Endothelial cell of umbilical vein (primary cell): ENCODE measurements at places on chromosomes 7 and 10.

GRCh38 chr7:112156412-112156811, 49.8 kb downstream of the DOCK4 start:
- DNase-seq, result no peak

DNA sequence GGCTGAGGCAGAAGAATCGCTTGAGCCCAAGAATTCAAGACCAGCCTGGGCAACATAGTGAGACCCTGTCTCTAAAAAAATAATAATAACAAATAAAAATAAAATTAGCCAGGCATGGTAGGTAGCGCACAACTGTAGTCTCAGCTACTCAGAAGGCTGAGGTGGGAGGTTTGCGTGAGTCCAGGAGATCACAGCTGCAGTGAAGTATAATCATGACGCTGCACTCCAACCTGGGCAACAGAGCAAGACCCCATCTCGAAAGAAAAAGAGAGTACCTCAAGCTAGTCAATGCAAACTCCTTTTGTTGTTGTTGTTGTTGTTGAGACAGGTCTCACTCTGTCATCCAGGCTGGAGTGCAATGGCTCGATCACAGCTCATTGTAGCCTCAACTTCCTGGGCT, 34.0 kb upstream of the NFE2L3 start:
- no peak for DNase-seq

GRCh38 chr7:30266686-30267085, 17.7 kb upstream of the ZNRF2 start:
- no peak for DNase-seq

DNA sequence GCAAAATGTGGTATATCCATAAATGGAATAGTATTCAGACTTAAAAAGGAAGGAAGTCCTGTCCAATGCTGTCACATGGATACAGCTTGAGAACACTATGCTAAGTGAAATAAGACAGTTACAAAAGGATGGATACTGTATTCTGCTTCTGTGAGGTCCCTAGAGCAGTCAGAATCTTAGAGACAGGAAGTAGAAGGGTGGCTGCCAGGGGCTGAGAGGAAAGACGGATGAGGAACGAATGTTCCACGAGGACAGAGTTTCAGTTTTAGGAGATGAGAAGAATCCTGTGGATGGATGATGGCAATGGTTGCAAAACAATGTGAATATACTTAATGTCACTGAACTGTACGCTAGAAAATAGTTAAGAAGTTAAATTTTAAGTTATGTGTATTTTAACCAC, 3.8 kb downstream of the PRKCQ start:
- no peak for DNase-seq

GRCh38 chr7:96416599-96416998, 94.7 kb upstream of the SLC25A13 start:
- peak; percentile 38 for DNase-seq

GRCh38 chr7:134473861-134474291, 15.0 kb upstream of the AKR1B1 start:
- DNase-seq, result no peak

DNA sequence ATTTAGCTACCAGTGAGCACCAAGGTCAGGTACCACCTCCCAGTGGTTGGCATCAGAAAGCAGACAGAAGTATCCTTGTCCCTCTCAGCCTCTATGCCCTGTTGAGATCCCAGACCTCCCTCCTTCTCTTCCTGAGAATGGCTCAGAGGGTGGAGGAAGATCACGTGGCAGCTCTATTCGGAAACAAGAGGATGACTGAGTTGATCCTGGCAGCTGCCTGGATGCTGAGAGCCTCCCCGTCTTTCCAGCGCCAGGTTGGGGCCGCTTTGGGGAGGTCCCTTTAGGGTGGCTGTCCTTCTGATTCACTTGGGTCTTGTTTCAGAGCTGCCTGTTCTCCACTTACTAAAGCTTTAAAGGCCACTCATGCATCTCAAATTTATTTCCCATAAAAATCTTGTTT, 36.9 kb upstream of the NPFFR1 start:
- no peak for DNase-seq

GRCh38 chr7:67387851-67388250, 391.2 kb downstream of the TYW1 start:
- DNase-seq, result no peak

GRCh38 chr10:91495402-91495801, 85.3 kb downstream of the HECTD2 start:
- no peak for DNase-seq

DNA sequence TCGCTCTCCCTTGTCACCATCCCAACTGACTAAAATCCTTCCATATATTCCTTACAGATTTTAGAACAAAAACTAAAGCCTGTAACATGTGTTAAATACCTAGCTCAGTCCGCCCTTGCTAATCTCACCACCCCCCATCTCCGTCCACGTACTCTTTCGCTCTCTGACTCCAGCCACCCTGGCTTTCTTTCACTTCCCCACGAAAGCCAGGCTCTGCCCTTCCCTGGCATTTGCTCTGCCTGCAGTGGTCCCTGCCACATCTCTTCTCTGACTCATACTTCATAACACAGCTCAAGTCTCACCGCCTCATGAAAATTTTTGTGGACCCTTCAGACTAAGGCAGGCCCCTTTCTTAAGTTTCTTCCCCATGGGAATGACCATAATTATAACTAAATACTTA, 11.7 kb upstream of the GPAM start:
- no peak for DNase-seq

- DNase-seq, result no peak
These were observed 33.1 kb downstream of the ZMIZ1 start for GRCh38 chr10:79101560-79102497.

DNA sequence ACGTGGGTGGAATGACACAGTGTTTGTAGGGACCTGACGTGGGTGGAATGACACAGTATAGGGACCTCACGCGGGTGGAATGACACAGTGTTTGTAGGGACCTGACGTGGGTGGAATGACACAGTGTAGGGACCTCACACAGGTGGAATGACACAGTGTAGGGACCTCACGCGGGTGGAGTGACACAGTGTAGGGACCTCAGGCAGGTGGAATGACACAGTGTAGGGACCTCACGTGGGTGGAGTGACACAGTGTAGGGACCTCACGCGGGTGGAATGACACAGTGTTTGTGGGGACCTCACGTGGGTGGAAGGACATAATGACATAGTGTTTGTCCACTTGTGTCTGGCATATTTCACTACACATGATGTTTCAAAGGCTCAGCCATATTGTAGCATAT, 19.3 kb downstream of the PPP2R2D start:
- DNase-seq, result no peak

- no peak for DNase-seq
These were observed 715.0 kb upstream of the NRP1 start for GRCh38 chr10:34049469-34049868.

- DNase-seq, result no peak
These were observed 32.2 kb downstream of the KCNH2 start for GRCh38 chr7:150945853-150946420.

GRCh38 chr7:3568516-3568915, 267.5 kb downstream of the SDK1 start:
- no peak for DNase-seq

- DNase-seq, result no peak
These were observed 80.3 kb downstream of the RAMP3 start for GRCh38 chr7:45237788-45238461.

GRCh38 chr10:132383751-132384196, 13.2 kb upstream of the PWWP2B start:
- DNase-seq, result no peak

DNA sequence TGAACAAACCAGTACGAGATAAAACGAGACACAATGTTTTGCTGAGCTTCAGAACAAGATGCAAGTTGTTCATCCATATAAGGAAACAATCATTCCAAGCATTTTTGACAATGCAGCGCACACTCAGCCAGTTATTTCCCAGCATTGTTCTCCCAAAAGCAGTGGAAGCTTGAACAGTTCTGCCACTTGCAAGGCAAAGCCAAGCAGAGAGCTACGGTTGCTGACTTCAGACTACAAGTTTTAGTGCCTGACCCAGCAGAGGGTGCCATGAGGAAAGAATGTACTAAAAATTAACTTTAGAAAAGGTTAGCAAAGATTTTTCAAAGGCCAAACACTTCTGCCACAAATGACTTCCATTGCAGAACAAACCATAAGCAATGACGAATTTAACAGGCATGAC, 152.5 kb downstream of the SLC25A13 start:
- peak; percentile 88 for DNase-seq

GRCh38 chr10:78339251-78339650, 305.6 kb downstream of the RPS24 start:
- no peak for DNase-seq

- no peak for DNase-seq
These were observed 74.8 kb upstream of the NEBL start for GRCh38 chr10:20971901-20972300.

DNA sequence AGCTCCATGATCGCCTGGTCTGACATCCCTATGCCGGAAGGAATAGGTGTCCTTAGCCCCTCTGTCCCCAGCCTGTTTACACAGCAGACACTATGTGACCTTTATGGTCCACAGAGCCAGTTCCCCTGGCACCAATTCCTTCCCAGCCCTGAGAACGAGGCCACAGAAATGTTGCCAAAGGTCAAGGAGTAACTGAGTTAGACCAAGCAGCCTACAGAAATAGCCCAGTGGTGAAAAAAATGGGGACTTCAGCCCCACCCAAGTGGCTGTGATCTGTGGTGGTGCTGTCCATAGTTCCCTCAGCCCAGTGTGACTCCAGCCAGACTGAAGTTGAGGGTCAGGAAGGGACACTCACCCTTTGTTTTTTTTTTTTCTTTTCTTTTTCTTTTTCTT, 2.5 kb downstream of the PGAM2 start:
- no peak for DNase-seq

DNA sequence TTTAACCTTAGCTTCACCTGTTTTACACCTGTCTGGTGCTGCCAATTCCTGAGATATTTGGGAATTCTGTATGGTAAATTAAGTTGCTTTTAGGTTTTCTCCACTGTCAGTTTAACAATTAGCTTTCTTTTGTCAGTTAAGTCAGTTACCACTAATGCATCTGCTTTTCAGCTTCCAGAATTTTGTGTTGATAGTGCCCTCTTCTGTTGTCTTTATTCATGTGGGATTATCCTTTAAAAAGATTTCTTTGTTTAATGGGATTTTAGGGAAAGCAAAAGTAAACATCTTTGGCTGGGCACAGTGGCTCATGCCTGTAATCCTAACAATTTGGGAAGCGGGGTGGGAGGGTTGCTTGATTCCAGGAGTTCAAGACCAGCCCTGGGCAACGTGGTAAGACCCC, 8.1 kb downstream of the TFAM start:
- DNase-seq, result peak; percentile 5

GRCh38 chr10:17235136-17235535, 7.1 kb downstream of the VIM start:
- peak; percentile 32 for DNase-seq

DNA sequence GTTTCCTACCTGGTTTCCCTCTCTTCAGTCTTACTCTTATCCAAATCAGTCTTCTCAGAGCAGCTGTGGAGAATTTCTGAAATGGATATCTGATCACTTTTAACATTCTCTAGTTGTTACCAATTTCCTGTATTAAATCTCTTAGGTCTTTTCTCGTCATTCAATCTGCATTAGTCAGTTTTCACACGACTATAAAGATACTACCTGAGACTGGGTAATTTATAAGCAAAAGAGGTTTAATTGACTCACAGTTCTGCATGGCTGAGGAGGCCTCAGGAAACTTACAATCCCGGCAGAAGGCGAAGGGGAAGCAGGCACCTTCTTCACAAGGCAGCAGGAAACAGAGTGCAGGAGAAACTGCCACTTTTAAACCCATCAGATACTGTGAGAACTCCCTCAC, 444.8 kb downstream of the GATA3 start:
- DNase-seq, result no peak

DNA sequence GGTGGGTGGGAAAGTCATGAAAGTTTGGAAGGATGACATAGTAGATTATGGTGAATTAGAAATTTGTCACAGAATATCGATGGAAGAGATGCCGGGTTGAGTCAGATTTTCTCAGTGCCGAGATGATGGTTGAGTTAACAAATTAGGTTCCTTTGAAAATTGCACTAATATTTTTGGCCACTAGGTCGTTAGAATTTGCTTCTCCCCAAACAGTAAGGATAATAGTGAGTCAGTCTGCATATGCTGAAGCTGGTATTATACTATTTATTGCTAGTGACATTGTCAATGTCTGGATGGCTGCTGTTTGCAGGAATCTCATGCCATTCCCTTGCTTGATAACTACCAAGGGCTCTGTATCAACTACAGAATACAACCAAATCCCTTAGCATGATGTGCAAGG, 37.7 kb upstream of the MINDY3 start:
- DNase-seq, result peak; percentile 18

- DNase-seq, result no peak
These were observed 778.0 kb downstream of the MAGI2 start for GRCh38 chr7:78675511-78675910.

- no peak for DNase-seq
These were observed 46.4 kb downstream of the TCF7L2 start for GRCh38 chr10:112996462-112996861.

- DNase-seq, result no peak
These were observed 195.4 kb downstream of the MAD1L1 start for GRCh38 chr7:2037301-2037807.

DNA sequence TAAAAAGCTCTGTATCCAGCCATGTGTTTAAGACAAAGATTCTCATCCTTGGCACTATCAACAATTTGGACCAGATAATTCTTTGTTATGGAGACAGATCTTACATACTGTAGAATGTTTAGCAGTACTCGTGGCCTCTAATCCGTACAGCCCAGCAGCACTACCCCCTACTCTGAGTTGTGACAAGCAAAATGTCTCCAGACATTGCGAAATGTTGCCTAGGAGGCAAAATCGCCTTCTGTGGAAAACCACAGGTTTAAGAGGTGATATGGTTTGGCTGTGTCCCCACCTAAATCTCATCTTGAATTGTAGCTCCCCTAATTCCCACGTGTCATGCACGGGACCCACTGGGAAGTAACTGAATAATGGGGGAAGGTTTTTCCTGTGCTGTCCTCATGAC, 186.7 kb downstream of the CHCHD3 start:
- no peak for DNase-seq

- no peak for DNase-seq
These were observed 77.3 kb downstream of the STK31 start for GRCh38 chr7:23787272-23787671.

- no peak for DNase-seq
These were observed 87.2 kb downstream of the HIF1AN start for GRCh38 chr10:100622946-100623345.

GRCh38 chr10:80444646-80445319, 9.3 kb upstream of the TSPAN14 start:
- peak; percentile 70 for DNase-seq
